ENCODE measurements at places on chromosomes 7 and 10.

GRCh38 chr10:14548474-14548873 is 217.8 kb upstream of the FRMD4A start:
- no peak for DNase-seq

GRCh38 chr10:86071758-86072157 is 294.8 kb downstream of the GRID1 start:
- no peak for DNase-seq

DNA sequence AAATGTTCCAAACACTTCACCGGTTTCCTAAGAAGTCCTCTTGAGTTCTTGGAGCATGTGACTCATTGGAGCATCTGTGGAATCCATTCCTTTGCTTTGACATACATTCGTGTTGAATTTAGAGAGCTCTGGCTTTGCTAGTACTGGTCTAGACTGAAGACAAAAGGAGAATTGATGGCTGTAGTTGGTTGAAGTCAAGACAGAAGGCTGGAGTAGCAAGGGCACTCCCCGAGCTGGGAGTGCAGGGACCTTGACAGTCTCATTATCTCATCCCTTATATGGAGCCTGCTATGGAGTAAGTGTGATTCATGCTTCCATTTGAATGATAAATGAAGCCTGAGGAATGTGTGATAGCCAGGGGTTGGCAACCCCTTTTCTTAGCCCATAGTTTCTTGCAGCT is 1249.1 kb downstream of the TYW1 start:
- DNase-seq = peak; percentile 56

- no peak for DNase-seq
These were observed 25.4 kb upstream of the CALU start for GRCh38 chr7:128713794-128714193.

DNA sequence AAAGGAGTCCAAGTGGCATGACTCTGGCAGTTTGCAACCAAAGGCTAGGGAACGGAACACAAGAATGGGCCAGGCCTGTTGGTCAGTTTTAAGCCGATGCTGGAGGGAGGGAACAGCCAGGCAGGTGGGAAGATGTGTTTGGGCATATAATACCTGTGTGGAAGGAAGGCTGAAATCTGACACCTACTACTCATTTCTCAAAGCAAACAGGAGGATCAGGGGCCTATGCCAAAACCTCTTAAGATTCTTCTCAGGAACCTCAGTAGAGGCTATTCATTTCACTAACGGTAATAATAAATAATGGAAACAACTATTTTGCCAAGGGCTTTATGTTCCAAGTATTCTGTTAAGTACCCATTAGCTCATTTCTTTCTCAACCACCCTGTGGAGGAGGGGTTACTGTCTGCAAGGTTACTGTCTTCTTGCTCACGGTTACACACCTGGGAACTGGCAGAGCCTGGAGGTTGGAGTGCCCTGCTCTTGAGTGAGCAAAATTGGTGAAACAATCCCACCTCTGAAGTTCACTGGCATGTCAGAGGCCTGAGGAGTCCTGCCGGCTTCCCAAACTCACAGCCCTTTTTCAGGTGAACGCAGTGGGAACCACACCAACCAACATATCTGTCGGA is 35.5 kb downstream of the GOT1 start:
- peak; percentile 47 for DNase-seq

DNA sequence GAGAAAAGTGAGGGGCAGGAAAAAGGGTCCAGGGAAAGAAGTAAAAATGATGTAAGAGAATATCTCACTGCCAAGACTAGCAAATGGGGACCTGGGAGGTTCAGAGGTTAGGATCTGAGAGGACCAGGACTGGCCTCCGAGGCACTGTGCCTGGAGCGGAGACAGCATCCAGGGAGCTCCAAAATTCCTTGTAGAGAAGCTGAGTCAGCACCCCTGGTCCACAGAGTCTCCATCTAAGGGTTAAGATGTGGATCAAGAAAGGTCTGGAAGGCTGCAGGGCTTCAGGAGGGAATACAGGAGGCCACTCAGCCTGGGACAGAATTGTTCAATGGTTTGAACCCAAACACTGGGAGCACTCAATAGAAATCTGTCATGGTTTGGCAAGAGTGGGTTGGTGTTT is 30.6 kb downstream of the ZNF503 start:
- no peak for DNase-seq

DNA sequence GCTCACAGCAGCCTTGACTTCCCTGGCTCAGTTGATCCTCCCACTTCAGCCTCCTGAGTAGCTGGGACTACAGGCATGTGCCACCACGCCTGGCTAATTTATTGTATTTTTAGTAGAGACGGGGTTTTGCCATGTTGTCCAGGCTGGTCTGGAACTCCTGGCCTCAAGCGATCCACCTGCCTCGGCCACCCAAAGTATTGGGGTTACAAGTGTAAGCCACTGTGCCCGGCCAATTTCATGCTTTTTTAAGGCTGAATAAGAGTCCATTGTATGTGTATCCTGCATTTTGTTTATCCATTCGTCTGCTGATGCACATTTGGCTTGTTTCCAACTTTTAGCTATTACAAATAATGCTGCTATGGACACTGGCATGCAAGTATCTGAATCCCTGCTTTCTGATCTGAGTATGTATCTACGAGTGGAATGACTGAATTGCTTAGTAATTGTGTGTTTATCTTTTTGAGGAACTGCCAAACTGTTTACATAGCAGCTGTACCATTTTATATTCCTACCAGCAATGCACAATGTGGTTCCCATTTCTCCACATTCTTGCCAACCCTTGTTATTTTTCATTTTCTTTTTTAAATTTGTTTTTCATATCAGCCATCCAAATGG is 37.3 kb upstream of the TPST1 start:
- DNase-seq = no peak

DNA sequence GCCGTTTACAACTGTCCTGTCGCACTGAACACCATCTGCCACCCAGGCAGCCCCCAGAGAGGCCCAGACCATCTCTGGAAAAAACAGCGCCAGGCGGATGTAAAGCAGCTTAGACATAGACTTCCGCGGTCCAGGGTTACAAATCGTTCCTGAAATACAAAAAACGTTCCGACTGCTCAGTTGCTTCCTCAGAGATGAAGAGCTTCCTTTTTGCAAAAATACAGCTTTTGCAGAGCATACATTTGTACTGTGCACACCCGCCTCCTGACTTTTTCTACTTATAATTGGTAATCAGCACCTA is 11.4 kb downstream of the DAGLB start:
- no peak for DNase-seq

DNA sequence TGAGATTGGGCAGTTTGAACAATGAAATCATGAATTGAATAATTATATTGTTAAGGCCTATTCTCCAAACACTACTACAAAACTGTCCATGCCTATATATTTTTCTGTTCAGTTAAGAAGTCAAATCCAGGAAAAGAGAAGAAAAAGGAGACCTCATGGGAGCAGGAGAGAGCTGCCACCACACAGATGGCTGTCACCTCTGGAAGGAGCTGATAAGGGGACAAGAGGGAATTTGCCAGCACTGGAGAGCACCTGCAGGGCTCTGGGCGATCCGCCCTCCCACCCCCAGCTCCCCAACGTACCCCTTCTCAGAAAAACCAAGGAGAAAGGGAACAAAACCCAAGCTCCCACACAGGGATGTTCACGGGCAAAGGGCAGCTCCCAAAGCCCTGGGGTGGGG is 227.8 kb downstream of the TNS3 start:
- DNase-seq = no peak

DNA sequence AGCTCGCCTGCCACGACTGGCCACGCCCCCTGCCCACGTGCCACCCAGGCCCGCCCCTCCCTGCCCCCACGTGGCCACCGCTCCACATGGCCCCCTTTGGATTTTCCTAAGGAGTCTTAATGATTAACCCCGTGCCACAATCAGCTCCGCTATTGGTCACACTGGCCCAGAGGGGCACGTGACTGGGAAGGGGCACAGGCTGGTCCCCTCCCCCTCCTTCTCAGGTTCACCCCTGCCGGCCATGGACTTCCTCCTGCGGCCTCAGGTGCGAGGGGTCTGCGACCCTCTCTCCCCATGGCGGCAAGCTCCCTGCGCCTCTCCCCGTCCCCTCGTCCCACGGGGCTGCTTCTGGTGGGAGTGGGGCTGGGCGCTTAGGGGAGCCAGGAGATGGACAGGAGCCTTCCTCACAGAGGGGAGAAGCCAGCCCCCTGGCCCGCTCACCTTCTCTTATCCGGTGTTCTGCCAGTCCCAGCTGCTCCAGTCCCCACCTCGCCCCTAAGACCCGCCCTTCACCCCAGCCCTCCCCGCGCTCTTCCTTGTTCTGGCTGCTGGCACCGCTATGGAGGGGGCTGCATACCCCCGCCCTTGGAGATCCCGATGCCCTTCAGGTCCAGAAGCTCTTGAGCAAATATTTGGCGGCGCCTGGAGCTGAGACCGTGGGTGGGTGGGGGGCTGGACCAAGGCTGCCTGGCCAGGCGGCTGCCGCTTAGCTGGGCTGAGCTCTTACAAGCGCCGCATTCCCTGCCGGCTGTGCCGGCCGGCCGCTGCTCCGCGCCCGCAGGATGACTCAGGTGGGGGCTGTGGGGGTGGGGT is 3.2 kb downstream of the SLC4A2 start:
- no peak for DNase-seq

GRCh38 chr10:118807512-118808305 is 52.9 kb upstream of the CACUL1 start:
- DNase-seq = no peak

DNA sequence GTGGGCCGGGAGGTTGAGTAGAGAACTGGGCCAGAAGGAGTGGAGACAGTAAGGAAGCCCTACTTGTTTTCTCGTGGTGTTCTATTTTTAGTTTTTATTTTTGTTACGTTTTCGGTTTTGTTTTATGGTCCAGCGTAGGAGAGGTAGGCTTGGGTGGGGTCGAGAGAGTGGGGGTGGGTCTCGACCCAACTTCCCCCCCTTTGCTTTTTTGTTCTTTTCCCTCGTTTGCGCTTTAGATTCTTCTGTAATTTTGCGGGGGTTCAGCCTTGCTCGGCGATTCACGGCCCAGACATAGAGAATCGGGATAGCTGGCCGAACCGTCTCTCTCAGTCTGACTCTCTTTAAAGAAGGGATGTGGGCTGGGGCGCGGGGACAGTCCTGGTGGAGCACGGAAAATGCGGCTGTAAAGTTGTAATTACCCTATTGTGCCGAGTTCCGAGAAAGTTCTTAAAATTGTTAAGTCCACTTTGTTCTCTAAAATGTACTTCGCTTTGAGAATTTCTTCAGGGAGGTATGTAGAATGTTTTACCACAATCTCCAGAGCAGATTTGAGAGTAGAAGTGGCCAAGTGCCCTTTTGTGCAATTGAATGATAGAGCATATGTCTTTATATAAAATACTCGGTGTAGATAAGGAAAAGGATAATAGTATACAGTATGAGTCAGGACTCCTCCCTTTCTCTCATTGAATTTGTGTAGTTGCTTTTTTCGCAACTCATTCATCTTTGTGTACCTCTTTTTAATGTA is 816 bp downstream of the DMTF1 start:
- no peak for DNase-seq

DNA sequence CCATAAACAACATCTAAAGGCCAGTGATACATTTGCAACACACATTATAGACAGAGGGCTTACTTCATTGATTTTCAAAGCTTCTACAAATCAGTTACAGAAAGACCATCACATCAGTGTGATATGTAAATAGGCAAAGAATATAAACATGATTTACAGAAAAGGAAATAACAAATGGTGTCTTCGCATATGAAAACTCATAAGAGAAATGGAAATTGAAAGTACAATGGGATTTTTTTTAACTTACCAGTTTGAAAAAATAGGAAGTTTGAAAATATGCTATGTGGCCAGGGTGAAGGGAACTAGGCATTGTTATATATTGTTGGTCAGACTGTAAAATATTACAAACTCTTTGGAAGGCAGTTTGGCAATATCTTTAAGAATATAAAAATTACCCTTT is 27.3 kb downstream of the SEC23IP start:
- DNase-seq = no peak

GRCh38 chr10:5666008-5666840 is at the start of gene ASB13:
Gene ASB13 (minus strand): TSS chr10:5666595. CDS start chr10:5666551, 44 bp downstream.
- no peak for DNase-seq

DNA sequence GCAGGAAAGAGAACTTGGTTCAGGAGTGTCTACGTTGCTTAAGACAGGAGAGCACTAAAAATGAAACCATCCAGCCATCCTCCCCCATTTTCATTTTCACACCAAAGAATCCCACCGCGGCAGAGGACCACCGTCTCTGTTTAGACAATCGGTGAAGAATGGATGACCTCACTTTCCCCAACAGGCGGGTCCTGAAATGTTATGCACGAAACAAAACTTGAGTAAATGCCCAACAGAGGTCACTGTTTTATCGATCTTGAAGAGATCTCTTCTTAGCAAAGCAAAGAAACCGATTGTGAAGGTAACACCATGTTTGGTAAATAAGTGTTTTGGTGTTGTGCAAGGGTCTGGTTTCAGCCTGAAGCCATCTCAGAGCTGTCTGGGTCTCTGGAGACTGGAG is 1.4 kb upstream of the IL6 start:
- no peak for DNase-seq

DNA sequence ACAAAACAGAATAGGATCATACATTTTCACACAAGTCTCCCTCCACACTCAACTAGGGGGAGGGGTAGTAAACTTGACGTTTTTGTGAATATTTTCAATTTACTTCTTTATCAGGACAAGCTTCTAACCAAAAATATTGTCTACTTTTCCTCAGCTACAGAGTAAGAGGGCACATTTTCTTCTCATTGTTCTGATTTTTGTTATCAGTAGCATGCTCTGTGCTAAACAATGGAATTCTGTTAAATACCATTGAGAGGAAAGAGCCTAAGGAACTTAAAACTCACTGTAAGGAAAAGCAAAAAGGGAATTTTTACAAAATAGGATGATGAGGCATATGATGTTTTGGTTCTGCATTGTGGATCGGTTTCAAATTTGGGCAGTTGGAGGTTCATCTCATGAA is 41.2 kb downstream of the ANLN start:
- DNase-seq = no peak

- DNase-seq = peak; percentile 40
These were observed 208.3 kb downstream of the PPP1R3A start for GRCh38 chr7:113710310-113711096.

- no peak for DNase-seq
These were observed 39.1 kb upstream of the LRRN3 start for GRCh38 chr7:111051832-111052231.

GRCh38 chr7:47967708-47968107 is 11.7 kb downstream of the HUS1 start:
- no peak for DNase-seq

DNA sequence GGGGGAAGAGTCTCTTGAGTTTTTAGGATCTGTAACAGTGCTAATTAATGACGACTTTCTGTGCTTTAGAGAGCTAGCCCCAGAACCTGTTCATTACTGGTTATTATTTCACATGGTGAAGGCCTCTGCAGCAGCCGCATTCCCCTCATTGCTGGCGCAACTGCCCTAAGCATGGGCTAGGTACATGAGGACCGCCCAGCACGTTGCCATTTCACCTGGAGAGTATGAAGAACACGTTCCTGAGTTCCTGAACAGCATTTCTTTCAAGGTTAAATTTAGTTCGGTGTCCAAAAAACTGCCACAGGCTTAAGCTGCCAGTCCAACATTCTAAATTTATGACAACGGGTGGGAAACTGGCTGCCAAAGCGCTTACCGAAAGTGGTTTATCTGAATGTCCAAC is 177.0 kb downstream of the DNAH11 start:
- DNase-seq = no peak
